ENCODE measurements at places on chromosomes 16 and 17.
A peak's percentile ranks its signal among the peaks of the same experiment; 100 is the strongest.

DNA sequence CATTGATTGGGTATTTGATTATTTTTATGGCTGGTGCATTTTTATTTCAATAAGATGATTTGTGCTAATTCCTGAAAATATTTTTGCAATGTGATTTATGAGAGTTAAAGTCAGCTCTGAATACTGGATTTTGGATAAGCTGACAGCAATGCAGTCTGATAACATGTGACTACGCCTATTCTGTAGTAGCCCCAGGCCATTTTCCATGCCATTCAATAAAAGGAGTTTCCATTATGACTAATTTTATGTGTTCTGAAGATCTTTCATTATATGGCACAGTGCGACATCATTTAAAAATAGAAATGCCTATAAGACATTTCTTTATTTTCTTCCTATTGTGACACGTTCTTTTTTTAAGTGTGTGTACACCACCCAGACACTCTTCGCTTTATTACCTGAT, 46.3 kb downstream of the KCNJ2 start:
- DNase-seq: no peak

DNA sequence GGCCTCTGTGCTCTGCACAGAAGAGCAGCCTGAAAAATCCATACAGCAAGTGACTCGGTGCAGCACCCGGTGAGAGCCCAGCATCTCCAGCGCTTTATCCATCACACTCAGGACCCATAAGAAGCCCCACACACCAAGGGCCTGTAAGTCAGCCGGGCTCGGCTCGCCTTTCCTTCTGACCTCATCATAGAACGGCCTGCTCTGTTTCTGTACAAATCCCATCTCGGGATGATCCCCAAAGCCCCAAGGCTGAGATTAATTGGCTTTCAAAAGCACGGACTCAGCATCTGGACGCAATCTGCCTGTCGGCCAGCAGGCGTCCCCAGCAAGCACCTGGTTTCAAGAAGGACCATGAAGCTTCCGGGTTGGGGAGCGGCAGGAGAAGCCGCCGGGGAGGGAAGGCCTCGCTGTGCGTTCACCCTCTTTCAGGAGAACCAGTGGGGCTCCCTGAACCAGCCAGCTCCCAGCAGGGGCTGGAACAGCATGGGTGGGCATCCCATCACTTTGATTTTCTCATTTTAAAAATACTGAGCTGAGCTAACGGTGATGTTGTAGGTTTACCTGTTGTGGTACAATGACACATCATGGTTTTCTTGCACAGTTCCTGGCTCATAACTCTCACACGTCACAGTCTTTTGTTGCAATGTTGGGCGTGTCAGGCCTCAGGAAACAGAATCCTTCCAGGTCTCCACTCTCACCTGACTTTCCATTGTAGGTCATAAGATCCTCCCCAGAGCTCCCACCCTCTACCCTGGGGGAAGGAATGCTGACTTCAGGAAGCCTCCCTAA, 6.7 kb downstream of the CCDC57 start:
- peak; percentile 99 for DNase-seq

DNA sequence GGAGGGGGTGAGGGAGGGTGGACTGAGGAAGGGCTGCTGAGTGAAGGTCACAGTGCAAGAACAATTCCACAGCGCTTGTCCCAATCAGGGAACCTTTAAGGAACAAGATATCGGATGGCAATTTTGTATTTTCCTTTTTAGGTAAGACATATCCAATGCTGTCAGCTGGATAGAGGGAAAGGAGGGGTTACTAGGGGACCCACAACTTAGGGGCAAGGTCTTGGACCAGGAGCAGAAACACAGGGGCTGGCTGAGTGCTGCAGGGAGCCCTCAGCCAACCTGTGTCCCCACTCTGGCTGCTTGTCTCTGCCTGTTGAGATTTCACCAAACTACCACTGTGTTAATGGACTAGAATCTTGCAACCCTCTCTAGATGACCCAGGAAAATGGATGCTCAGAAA, 47.6 kb downstream of the AKAP1 start:
- DNase-seq: no peak

- DNase-seq: no peak
Measured at GRCh38 chr17:40623419-40624210, 24.0 kb downstream of the SMARCE1 start.

DNA sequence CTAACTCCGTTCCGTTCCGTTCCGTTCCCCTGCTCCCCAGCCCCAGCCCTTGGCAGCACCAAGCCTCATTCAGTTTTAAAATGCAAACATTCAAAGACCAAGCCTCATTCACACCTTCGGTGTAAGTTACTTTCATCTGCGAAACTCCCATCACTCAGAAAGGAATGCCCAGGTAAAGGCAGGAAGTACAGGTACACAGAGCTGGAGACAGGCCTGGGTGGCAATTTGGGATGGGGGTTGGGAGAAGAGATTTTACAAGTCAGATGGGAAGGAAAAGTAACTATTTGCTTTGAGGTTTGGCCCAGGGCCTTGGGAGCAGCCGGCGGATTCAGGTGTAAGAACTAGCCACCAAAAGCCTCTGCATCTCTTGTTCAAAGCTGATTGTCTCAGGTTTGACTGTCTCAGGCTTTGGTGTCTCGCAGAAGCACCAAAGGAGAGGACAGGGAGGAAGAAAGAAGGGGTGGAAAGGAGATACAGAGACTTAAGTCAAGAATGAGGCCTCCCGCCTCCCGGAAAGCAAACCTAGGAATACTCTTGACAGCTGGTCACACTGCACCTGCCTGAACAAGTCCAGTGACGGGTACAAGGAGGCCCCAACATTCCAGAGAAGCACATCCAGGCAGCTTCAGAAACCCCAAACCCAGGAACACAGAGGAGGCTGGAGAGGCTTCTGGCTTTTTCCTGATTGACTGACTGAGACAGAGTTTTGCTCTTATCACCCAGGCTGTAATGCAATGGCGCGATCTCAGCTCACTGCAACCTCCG, 54.7 kb downstream of the NXN start:
- no peak for DNase-seq

- DNase-seq: peak; percentile 93
Measured at GRCh38 chr17:8060274-8060673, 21.4 kb downstream of the ALOX15B start.

GRCh38 chr17:50352693-50353599, 7.0 kb downstream of the XYLT2 start:
- DNase-seq: no peak

GRCh38 chr16:57245472-57246113, 534 bp downstream of the ARL2BP start:
- DNase-seq: peak; percentile 64

DNA sequence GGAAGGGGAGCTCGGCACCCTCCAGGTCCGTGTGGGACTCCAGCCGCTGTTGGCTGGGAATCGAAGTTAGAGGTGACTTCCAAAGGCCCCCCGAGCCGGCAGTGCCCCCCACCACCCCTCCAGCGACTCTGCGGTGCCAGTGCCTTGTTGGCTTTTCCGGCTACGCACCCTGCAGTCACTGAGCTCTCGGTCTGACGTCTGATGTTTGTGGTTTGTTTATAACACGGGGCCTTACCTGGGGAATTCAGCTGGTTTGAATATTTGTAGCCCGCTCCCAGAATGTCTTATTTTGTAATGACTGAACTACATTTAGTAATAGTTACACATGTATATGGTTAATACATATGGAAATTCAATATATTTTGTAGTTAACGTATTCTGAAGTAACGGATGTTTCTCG, 7.1 kb upstream of the BAIAP3 start:
- DNase-seq: no peak

- no peak for DNase-seq
Measured at GRCh38 chr16:3242709-3243108, 7.8 kb upstream of the ZNF200 start.

- DNase-seq: no peak
Measured at GRCh38 chr17:40306395-40306794, 2.6 kb upstream of the RARA start.

- no peak for DNase-seq
Measured at GRCh38 chr17:77662833-77663232, 295.7 kb upstream of the TNRC6C start.

DNA sequence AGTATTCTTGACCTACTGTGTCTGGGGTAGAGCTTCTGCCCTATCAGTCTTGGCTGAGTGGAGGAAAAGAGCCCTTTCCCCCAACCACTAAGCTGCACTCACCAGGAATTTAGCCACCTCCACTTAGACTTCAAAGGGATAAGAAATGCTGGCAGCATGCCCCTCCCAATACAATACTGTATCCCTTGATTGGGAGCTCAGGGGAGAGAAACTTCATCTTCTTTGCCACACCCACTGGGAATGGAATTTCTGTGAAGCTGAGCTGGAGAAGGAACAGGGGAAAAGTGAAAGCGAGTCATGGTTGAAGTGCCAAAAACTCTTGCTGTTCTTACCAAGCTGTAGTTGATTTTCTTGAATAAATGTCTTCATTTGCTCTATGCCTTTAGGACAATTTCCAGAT, 68.8 kb downstream of the CEP112 start:
- no peak for DNase-seq

GRCh38 chr17:60297760-60298401, 94.1 kb downstream of the USP32 start:
- no peak for DNase-seq

DNA sequence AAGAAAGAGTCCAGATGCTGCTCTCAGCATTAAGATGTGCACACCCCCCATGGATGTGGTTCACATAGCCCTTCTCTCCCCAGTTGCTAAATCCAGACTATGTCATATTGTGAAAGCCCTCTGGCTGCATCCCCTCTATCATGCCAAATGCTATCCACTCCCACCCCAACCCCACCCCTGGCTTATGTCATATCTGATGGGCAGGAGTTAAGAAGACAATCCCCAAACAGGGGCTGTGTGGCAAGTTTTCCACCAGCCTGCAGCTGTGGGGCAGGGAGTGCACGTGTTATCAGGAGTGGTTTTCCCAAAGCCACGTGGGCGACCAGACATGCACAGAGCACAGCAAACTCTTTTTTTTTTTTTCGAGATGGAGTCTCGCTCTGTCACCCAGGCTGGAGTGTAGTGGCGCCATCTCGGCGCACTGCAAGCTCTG, 10.0 kb downstream of the FAM117A start:
- no peak for DNase-seq

DNA sequence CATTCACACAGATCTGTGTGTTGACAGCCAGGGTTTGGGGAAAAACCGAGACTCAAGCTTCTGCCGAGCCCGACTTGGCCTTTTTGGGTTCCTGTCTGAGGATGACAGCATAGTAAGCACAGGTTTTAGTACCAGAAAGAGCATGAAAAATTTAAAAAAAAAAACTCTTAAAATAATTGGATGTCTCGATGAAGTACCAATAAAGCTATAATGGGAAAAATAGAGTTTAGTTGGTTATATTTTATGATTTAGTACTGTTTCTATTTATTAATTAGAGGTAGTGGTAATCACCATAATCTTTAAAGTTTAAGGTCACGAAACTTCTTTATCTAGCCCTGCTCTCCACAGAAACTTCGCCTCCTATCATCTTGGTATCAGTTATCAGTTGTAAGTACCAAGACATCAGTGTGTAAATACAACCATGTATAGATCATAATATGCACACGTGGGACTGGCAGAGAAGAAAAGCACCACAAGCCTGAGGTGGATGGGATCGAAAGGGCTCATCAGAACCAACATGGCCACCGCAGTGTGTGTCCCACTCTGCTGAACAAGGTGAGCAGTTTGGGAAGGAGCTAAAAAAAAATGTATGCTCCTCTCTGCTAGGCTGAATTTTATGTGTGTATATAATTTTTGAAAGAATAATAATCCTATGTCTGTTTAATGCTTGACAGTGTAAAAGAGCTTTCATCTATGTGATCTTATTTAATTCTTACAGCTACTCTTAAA, 14.4 kb upstream of the EEF2K start:
- DNase-seq: peak; percentile 67

- no peak for DNase-seq
Measured at GRCh38 chr17:82106688-82107305, 8.8 kb upstream of the FASN start.

DNA sequence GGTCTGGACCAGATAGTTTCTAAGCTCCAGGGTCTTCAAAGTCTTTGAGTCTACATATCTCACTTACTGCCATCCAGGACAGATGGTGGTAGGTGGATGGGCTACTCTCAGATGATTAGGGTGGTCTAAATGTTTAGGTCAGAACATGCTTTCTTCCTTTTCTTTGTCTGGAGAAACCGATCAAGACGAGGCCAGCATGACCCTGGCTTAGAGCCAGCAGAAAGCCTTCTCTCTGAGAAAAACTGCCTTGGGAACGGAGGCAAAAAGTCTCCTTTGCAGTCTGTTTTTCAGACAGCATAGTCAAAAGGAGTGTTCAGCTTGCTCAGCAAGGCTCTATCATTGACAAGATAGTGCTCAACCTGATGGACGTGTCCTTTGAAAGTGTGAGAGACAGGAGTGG, 48.8 kb downstream of the SPACA3 start:
- no peak for DNase-seq

DNA sequence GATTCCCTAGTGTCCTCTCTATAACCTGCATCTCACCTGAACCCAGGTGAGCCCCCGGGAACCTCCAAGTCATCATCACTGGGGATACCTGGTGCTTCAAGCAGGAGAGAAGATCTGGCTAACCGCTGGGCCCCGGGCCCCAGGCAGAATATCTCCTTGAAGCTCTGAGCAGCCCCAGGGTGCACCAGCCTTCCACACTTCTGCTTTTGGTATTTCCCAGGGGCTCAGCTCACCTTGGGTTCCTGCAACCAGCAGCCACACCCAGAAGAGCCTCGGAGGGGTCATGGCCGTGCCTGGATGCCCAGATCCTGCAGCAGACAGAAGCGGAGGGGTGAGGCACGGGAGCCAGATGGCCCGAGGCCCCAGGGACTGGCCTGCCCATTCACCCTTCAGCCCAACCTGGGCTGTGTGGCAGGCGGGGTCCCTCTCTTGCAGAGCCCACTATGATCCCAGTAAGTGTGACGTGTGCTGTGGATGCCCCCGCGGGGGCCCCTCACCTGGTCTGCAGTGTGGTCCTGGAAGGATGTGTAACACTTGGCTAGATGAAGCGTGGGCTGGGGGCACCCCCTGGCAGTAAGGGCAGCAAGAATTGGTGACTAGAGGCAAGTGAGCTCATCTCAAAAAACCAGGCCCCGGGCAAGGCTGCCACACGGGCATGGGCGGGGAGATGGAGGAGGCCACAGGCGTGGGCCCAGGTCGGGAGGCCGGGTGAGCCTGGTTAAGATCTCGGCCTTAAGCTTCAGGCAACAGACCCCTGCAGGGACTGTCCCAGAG, 2.6 kb downstream of the LGALS3BP start:
- DNase-seq: no peak

- DNase-seq: peak; percentile 83
Measured at GRCh38 chr16:30535777-30536190, 1.1 kb upstream of the ZNF747 start.

DNA sequence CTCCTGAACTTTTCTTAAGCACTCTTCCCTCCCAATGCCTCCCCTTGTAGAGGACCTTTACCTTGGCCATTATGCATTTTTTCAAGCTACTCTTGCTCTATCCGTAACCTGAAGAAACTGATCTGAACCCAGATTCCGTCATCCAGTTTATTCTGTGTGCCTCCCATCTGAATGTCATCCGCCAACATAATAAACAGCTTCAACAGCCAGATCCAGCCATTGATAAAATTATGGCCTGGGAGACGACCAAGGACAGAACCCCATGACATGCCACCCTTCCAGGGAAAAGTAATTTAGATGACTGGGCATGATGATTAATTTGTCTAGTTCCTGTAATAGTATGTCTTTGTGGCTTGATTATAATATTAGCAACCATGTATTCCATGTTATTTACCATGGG, 41.9 kb downstream of the KATNIP start:
- DNase-seq: no peak

Measured in NCI-H82 (cell line).